Ureter (tissue), 1 donor: ENCODE measurements at places on chromosomes 5 and 9. TPM values are rescaled to one million over a fixed set of nuclear protein-coding genes. Genes with fewer than 3 reads are reported as not detected.

CD74 gene
- 1,068 TPM for total RNA-seq

AMBP gene
- total RNA-seq, result 0.99 TPM

PCDHGA2 gene
- total RNA-seq, result 2.6 TPM

GPX8 gene
- 20.2 TPM for total RNA-seq

PCDHGA3 gene
- total RNA-seq, result 2.9 TPM

PCDHGA8 gene
- total RNA-seq, result 3.3 TPM

HTR4 gene
- not detected for total RNA-seq

FRRS1L gene
- total RNA-seq, result 11.0 TPM

SPINK4 gene
- not detected for total RNA-seq

SLC6A7 gene
- 0.10 TPM for total RNA-seq

PTGES gene
- total RNA-seq, result 67.9 TPM

TEX48 gene
- not detected for total RNA-seq

- DNase-seq, result no peak
Observed at GRCh38 chr9:89750117-89750791, 145.4 kb downstream of the GADD45G start.

GRCh38 chr5:127022846-127023245, 7.5 kb downstream of the MARCHF3 start:
- no peak for DNase-seq

- no peak for DNase-seq
Observed at GRCh38 chr9:69932901-69933300, 110.7 kb upstream of the MAMDC2 start.

DNA sequence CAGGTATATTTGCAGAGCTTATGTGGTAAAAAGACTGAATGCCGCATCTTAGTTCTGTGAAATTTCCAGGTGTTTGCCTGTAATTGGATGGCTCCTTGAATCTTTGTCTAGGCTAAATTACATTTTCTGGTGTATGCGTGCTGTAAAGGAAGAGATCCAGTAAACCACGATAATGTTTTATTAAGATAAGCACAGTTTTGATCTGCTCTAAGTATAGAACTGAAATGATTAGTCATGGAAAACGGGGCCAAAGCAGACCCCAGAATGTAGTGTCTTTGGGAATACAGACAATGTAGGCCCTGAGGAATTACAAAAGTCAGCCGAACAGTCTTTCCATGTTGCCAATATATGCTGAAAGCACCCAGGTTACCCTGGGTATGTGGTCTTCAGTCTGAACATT, 257.3 kb downstream of the FANCC start:
- DNase-seq, result no peak

- DNase-seq, result no peak
Observed at GRCh38 chr5:61347080-61347479, 15.0 kb downstream of the ZSWIM6 start.

- DNase-seq, result no peak
Observed at GRCh38 chr9:75365196-75365595, 276.9 kb downstream of the OSTF1 start.

DNA sequence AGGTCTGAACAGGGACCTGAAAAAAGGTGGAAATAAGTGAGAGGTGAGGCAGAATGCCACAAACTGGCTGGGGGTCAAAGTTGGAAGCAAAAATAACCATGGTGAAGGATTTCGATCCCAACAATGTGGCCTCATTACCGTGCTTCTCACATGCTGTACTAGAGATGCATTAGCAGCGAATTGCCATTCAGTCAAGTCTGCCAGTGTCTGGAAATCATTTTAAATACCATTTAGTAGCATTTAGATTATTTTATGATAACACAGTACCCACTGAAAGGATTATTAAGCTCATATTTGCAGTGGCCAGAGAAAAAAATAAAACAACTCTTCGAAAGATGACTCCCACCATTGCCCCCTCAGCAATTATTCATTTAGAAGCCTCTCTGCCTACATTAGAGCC, 294.6 kb upstream of the SLC24A2 start:
- DNase-seq, result no peak

DNA sequence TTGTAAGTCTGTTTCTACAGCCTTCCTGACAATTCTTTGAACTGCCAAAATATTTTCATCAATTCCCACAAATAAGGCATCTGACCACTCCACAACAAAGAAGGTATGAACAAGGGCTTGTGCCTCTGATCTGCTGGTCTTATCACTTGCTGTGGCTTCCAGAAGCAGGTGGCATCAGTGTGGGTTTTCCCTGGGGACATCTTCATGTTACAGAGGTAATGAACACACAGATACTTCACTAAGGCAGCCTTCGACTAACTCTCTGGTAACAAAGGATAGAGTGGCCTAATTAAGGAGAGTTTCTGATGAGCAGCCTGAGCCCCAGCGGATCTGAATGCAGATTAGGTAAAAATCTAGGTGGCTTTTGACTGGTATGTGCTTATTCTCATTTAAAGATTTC, 15.2 kb upstream of the ERAP2 start:
- DNase-seq, result no peak

GRCh38 chr9:34123682-34124081, 2.8 kb downstream of the DCAF12 start:
- DNase-seq, result no peak

DNA sequence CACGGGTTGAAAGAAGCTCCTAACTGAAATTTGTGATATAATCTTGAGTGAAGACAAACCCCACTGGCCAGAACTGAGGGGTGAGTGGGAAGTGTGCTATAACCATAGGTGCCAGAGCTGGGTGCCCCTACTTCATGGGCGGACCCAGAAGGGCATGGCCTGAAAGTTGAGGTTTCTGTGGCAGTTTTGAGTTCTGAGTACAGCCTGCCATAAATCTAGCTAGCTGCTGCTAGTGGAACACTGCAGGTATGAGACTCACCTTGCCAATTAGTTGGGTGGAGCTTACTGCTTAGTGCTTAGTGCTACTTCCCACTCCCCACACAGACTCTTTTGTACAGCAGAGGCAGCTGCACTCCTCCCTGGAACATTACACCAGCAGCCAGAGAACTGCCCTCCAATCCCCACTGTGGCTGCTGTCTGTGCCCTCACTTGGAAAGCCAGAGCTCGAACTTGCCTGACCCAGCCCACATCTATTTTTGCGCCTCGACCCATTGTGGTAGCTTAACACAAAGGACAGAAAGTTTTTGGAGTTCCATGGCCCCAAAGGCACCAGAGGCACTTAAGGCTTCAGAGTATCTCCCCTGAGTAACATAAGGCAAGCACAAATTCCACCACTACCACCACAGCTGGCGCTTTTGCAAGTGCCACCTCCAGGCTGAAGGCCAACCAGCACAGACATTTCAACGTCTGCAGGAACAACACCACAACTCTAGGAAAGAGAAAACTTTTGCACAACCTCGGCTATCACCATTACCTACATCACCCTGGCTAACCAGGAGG, 27.1 kb upstream of the PTGER4 start:
- DNase-seq, result no peak

DNA sequence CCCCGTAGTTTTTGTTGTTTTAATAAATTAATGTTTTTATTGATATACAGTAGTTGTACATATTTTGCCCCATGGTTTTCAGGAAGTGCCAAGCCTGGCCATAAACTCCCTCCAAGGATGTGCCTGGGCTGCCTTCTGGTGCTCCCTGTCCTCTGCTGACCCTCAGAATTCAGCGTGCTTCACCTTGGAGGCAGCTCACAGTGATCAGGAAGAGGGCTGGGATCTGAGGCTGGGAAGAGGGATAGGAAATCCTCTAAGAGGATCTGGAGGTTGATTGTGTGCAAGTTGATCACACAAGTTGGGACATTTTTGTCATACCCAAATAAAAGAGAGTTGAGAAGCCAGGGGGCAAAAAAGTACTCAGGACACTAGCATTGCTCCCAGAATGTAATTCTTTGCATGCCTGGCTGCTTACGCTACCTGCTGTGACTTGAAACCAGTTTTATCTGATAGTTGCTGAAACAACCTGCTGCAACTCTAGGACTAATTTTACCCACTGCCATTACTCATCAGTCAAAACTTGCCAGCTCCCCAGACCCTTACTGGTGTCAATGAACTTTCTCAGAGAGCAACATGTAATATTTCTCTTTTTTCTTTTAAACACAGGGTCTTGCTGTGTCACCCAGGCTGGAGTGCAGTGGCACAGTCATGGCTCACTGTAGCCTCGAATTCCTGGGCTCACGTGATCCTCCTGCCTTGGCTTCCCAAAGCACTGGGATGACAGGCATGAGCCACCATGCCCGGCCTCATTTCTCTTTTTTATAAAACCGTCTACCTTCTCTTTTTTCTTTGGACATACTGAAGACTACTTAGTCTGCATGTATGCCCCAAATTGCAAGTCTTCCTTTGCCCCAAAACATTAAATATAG, 29.0 kb downstream of the PDE6A start:
- DNase-seq, result no peak

GRCh38 chr5:136810261-136810801, 445.0 kb upstream of the TRPC7 start:
- no peak for DNase-seq

- DNase-seq, result no peak
Observed at GRCh38 chr5:154618696-154619095, 136.5 kb upstream of the LARP1 start.

- no peak for DNase-seq
Observed at GRCh38 chr9:136081113-136081825, 13.8 kb downstream of the NACC2 start.

DNA sequence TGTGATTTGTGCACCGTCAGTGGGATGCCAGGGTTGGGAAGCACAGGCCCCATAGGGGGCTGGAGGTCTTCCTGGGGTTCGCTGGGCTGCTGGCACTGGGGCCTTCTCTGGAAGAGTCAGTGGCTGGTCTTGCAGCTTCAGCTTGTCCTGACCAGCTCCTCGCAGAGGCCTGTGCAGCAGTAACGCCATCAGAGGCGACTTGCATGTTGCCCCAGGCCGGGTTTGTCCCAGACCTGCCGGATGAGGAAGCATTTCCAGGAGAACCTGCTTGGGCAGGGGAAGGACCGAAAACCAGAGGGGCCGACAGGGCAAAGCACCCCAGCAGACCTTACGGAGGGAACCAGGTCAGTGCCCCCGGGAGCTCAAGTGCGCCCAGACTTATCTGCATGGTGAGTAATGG, 54.7 kb upstream of the IRX2 start:
- DNase-seq, result no peak
